ENCODE measurements at places on chromosomes 16 and 17.

DNA sequence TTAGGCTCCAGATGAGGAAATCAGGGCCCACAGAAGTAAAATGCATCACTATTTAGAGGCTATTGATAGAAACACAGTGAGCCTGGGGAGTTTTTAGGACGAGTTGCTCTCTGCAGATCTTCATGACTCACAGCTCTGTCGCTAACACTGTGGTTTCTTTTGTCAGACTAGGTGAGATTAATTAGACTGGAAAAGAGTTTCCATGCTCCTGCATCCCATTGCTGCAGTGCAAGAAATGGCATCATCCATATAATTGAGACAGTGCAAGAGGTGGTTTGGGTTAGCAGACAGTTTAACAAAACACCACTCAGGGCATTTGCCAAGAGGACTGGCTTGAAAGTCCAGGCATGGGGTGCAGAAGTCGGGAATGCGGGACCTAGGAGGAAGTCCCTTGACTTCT lies 198.8 kb upstream of the CACNG5 start:
- DNase-seq: no peak

DNA sequence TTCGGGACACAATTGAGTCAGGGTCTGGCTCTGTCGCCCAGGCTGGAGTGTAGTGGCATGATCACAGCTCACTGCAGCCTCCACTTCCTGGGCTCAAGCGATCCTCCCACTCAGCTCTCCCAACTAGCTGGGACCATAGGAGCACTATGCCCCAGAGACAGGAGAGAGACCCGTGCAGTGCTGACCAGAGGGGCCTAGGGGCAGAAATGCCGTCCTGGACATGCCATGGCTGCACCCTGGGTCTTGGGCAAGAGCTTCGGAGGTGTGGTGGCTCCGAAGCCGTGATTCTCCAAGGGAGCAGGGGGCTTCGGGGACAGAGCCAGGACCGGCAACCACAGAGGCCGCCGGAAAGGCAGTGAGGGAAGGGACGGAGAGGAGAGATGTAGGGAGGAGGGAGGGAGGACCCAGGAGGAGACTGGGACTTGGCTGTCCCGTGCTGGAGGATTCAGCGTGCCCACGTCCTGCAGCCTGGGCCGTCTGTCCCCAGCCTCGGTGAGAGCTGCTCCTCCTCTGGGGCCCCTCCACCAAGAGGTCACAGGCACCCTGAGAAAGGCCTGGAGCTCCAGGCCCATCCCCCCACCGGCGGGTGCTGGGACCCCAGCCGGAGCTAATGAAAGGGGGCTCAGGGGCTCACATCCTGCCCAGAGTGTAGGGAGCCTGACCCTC lies 21.9 kb downstream of the TPSD1 start:
- DNase-seq: no peak

DNA sequence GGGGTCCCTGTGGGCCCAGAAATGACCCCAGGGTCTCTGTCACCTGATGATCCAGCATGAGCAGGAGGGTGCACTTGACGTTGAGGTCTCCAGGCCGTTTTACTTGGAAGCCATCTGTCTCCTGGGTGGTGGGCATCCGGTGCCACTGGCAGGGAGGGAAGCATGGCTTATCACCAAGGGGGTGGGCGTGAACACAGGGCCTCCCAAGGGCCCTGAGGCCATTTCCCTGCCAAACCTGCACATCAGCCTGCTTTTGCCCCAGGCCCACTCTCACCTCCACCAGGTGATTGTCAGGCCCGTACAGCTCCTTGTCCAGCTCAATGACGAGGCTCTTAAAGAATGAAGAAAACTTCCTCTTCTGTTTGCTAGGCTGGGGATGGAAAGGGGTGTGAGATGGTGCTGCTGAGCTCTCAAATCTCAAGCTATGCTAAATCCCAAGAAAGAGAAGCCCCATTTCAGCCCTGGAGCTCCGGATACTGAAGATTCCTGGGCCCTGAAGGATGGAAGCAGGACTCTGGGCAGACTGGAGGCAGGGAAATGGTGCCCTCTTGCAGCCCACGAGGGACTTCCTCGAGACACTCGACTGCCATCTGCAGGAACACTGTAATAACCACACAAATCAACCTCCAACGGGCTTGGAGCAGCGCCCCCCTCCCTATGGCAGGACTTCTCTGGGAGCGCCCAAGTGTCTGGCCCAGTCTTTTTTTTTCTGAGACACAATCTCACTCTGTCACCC lies 7.1 kb upstream of the FTSJ3 start:
- no peak for DNase-seq

DNA sequence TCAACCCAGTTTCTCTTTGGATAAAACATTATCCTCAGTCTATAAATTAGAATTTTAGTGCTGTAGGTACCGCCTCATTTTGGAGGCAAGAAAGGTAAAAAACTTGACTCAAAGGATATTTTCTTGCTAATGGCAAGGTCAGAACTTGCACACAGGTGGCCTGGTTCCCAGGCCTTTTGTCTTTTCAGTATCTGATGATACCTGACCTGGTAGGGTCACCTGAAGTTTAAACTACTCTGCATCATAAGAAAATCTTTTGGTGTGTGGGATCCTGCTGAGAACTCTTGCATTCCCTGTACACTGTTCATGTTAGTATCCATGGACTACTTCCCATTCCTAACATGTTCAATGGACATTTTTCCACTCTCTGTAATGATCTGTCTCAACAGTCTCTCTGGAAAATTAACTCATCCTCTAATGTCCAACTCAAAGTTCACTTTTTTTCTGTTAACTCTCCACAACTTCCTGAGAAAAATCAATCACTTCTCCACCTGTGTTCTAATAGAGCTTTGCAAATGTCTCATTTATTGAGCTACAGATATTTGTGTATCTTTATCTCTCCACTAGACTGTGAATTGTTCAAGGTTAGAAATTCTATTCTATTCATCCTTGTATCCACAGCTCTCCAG lies 317.1 kb upstream of the SOX9 start:
- no peak for DNase-seq

DNA sequence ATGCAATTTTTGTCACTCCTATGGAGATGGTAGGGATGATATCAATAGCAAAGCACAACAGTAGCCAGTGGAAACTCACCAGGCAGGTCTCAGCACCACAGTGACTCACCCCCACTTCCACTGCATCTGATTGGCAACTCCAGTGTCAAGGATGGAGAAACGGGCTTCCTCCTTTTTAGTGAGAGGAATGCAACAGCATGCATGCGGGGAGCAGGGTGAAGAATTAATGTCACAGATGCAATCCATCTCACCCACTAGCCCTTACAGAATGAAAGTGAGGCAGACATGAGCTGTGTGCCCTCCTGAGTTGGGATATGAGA lies 467.0 kb upstream of the C16orf82 start:
- DNase-seq: no peak

DNA sequence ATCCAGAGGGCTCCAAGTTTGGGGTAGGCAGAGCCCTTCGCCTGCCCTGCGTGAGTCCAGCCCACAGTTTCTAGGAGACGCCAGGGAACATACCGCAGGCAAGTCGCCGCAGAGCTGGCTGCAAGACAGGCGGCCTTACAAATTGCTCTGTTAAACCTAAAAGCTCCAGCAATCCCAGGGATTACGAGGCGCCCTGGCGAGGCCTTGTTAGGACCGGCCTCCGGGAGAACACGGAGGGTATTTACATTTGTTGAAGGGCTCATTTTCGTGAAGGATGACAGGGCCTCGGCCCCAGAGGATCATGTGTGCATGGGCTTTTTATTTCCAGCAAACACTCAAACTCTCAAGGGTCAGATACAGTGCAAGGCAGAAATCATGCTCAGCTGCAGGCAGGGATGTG lies 77.6 kb upstream of the FOXF1 start:
- no peak for DNase-seq

GRCh38 chr16:89847940-89848297 lies 19.6 kb downstream of the SPIRE2 start:
- no peak for DNase-seq

DNA sequence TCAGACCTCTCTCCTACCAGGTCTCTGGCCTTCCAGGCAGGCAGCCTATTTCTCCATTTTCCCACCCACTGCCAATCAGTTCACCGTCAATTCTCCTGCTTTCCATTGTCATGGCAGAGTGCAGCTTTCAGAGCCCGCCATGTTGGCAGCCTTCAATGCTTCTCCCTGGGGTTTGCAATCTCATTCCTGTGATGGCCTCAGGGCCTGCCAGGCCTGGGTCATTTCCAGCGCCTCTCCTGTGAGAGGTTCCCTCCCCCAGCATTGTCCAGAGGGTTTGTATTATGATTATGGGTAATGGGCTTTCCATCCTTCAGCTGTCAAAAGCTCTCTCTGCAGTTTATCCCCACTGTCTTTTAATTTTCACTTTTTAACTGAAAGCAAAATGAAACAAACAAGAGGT lies 716.6 kb upstream of the CDH8 start:
- no peak for DNase-seq

DNA sequence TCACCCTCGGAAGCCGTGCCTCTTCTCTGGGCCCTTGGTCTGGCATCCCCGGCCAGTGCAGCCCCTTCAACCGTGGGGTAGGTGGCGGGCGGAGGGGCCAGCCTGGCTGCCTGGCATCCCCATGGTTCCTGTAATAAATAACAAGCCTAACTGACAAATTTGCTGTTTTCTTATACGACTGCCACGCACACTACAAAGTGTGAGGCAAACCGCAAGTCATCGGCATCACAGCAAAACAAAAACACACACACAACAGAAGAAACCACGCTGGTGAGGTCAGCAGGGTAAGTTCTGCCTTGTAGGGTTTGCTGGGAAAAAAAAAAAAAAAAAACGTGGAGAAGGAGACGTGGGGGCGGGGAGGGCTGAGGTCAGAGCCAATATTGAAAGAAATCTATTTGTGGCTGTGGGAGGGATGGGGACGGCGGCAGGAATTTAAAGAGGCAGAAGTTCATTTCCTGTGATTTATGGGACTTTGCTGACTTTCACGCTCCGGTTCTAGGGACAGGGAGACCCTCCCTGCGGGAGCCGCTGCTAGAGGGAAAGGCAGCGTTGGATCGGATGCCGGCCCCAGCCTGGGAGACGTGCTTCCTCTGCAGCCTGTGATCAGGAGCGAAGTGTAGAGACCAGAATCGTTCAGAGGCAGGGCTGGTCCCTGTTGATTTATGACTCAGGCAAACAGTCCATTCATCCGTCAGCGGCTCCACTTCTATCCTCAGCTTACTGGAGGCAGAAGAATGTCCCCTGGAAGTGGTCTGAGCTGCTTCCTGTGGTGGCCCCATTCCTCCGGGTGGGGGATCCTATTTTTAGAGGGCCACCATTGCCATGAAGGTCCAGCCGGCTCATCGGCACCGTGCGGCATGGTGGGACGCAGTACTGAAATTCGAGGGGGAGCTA lies 162.8 kb downstream of the FOXL1 start:
- no peak for DNase-seq

DNA sequence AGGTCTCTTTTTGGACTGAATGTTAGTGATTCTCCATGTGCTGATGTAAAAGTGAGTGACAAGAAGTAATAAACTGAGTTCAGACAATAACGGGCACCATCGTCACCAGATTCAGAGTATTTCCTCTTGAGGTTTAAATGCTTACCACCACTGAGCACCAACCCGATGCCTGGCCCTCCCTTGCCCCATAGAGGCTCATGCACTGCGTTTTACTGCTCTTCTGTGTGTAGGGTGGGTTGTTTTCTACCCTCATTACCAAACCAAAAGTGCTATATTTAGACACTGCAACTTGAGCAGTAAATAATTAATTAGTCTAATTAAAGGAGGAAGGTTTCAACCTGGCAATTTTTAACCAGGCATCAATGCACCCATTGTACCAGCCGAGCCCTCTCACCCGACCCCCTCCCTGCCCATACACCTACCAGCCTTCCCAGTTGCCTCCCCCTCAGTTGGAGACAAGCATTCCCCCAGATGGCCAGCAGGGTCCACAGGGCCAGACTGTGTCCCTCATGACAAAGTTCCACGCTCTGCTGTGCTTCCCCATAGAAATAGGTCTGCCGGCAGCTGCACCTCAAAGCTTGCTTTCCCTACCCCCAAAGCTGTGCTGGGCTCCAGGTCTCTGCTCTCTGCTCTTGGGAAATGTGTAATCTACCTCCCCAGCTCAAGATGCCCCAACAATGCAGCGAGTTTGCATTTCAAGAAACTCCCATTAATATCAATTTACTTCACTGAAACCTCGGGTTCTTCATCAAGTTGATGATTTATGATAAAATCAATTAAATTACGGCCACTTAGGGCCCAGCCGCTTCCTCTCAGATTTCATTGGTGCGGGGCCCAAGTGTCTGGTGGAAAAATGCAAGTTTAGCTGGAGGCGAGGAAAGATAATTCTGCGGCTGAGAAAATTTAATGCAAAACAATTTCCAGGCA lies 16.0 kb downstream of the HOXB4 start:
- no peak for DNase-seq

DNA sequence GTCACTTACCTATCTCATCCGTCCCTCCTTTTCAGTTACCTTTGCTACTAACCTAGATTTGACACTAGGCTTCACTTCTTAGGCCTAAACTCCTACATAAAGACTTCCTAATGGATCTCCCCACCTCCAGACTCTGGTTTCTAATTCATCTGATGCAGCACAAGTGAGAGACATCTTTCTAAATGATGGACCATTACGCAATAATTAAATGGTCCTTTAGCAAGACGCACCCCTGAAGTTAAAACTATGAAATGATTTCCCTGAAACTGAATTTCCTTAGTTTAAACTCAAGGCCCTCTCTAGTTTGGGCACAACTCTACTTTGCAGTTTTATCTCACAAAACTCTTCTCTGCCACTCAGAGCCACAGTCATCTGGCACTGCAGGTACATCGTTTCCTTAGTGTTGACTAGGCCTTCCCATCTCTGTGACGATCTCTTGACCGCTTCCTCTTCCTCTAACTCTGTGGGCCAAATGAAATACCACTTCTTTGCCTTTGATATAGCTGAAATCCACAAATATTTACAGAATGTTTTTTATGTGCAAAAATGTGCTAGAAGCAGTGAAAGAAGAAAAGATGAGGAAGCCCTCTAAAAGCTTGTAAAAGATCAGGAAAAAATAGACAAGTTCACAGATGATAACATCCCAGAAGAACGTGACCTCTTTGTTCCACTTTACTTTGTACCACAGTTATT lies 3.3 kb downstream of the SYNRG start:
- DNase-seq: no peak

- no peak for DNase-seq
Observed at GRCh38 chr17:69872675-69873262, 202.3 kb upstream of the KCNJ16 start.

- DNase-seq: no peak
Observed at GRCh38 chr17:76446449-76447231, 6.3 kb downstream of the UBE2O start.

DNA sequence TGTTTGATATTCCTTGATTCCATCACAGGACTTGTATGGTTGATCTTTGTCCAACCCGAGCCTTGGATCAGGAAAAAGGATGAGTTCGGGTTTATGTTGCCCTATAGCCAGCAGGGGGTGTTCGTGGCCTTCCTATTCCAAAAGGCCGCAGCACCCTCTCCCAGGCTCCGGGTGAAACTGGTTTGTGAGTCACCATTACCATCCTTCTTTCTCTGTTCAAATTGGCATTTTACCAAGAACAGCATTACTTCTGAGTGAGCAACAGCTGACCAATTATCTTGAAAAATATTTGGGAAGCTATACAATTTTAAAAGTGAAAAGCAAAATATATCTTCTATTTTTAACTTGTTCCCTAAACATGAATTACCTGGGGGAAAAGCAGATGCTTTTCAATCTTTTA lies 24.3 kb upstream of the KRT20 start:
- peak; percentile 31 for DNase-seq

- DNase-seq: no peak
Observed at GRCh38 chr16:82019535-82019934, 8.3 kb upstream of the SDR42E1 start.

All from stimulated activated CD8-positive, alpha-beta memory T cell treated with anti-CD3 and anti-CD28 coated beads, Interleukin-4, amount 100 ng/mL, for 4 hours (primary cell).